Inflammatory macrophage treated with lipopolysaccharide for 1 hour (primary cell): ENCODE measurements at places on chromosomes 1 and 21.

DNA sequence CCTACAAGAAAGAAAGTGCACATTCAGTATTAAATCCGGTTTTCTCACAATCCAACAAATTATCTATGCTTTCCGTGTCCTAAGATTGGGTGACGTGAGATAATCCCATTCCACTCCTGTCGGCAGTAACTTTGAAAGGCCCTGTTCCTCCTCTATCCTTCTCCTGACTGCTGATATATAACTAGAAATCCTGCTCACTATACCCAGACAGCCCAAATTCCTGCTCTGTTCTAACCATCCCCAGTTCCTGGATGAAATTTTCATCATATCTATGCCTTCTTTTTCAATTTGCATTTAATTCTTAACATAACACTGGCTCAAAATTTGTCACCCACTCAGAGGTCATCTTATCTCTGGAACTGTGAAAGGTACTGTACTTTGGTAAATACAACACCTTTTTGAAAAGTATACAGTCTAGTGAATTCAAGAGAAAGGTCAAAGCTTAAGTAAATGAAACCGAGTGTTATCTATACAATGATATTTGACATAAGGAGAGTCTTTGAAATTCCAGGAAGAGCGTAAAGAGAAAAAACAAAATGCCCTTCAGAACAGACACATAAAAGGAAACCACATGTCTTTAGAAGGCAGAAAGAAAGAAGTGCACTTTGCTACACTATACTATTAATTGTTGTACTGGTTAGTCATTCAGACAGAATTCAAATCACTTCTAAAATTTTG lies 200.5 kb upstream of the NEGR1 start:
- no peak for DNase-seq

GRCh38 chr21:43994646-43995045 lies 17.5 kb upstream of the TRAPPC10 start:
- DNase-seq, result no peak

DNA sequence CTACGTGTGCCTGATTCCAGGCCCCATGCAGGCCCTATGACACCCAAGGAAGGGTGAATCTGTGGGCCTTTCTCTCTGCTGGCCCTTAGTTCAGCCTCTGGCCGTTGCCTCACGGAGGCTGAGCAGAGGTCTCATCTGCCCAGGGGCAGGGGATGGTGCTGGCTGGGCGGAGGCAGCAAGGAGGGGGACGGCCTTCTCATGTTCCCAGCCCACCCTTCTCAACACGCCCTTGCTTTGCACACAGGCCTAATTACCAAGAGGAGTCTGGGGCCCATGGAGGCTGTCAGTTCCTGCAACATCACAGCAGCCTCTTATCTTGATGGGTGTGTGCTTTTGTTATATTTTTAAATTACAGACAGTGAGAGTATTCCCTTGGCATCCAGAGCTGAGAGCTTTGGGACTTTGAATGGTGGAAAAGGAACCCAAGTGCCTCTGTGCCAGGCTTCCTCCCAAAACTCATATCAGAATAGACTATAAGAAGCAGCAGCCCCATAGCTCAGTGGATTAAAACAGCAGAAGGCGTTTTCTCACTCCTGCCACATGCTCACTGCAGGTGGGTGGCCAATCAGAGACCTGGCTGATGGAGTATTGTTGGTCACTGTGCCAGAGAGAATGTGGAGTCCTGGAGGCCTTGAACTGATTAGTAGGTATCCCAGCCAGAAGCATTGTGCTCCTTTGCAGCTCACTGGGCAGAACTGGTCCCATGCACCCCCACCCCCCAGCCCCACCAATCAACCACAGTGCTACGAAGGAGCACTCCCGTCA lies 164.9 kb downstream of the CAMTA1 start:
- no peak for DNase-seq

- peak; percentile 31 for DNase-seq
Observed at GRCh38 chr1:248786156-248786555, 30.6 kb upstream of the LYPD8 start.

- no peak for DNase-seq
Observed at GRCh38 chr1:45009956-45010854, 919 bp downstream of the HECTD3 start.

- DNase-seq, result no peak
Observed at GRCh38 chr1:212164095-212164872, 120.9 kb upstream of the PPP2R5A start.

DNA sequence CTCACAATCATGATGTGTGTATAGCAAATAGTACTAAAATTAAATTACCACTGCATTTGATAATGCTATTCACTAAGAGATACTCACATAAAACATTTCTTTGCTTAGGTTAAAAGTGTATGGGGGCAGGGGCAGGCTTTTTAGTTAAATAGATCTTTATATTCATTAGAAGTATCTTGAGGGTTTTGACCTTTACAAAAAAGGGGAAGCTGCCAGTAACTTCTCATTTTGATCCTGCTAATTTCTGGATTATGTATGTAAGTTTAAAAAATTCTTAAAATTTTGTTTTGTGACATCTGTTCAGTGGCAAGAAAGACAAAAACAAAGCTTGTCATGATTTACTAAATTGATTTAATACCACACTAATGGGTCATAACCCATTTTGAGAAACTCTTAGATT lies 45.8 kb upstream of the S1PR1 start:
- peak; percentile 16 for DNase-seq

DNA sequence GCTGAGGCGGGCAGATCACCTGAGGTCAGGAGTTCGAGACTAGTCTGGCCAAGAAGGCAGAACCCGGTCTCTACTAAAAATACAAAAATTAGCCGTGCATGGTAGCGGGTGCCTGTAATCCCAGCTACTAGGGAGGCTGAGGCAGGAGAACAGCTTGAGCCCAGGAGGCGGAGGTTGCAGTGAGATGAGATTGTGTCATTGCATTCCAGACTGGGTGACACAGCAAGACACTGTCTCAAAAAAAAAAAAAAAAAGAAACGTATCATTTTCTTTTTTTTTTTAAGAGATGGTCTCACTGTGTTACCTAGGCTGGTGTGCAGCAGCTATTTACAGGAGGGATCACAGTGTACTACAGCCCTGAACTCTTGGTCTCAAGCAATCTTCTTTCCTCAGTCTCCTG lies 47.3 kb downstream of the ITGB3BP start:
- DNase-seq, result no peak

- DNase-seq, result no peak
Observed at GRCh38 chr1:226598455-226598849, 49.9 kb downstream of the STUM start.

GRCh38 chr1:166237675-166238074 lies 70.9 kb upstream of the FAM78B start:
- DNase-seq, result no peak

- DNase-seq, result no peak
Observed at GRCh38 chr1:176745945-176746344, 283.0 kb downstream of the PAPPA2 start.

GRCh38 chr1:225842074-225842473 lies 32.1 kb downstream of the EPHX1 start:
- DNase-seq, result no peak

- DNase-seq, result no peak
Observed at GRCh38 chr21:34004974-34005373, 68.4 kb upstream of the MRPS6 start.

DNA sequence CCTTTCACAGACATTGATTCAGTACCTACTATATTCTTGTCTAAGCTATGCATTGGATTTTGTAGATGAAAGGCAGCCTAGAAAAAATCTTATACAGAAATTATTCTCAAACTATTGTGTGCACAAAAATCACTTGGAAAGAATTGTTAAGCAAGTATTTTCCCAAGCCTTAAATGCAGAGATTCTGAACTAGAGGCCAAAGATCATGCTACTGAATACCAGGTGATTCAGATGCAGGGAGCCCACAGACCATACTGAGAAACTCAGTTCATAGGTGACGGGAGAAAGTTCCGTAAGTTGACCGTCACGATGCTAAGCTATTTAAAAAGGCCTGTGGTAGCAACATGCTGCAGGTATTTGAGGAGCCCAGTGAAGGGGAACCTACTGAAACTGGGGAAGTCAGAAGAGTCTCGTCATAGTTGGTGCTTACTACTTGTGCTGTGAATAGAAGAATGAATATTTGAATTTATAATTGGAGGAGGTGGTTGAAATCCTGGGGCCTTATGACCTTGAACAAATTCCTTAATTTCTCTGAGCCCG lies 150.8 kb downstream of the NFIA start:
- no peak for DNase-seq

GRCh38 chr1:245337829-245338484 lies 183.2 kb downstream of the KIF26B start:
- DNase-seq, result no peak

- DNase-seq, result no peak
Observed at GRCh38 chr1:2969011-2969844, 52.0 kb upstream of the ACTRT2 start.

DNA sequence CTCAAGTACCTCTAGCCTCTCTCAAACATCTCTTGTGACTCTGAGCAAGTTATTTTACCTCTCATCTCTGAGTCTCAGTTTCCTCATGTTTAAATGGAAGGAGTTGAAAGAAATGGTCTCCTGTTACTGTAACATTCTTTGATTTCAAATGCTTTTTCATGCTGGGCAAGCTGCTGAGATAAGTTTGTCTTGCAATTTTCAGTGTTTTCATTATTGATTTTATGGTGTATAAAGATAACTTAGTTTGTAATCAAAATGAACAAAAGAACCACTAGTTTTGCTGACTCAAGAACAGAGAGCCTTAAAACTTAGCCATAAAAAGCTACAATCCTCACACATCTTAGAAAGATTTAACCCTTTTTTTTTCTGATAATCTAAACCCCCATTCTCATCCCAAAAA lies 4.5 kb downstream of the LIPI start:
- no peak for DNase-seq

- DNase-seq, result no peak
Observed at GRCh38 chr21:34792504-34793089, 123.8 kb downstream of the CLIC6 start.

- no peak for DNase-seq
Observed at GRCh38 chr1:23421753-23422240, 2.8 kb downstream of the TCEA3 start.

- DNase-seq, result no peak
Observed at GRCh38 chr1:221532071-221532773, 209.7 kb downstream of the DUSP10 start.

- no peak for DNase-seq
Observed at GRCh38 chr1:95058974-95059373, 13.8 kb downstream of the ALG14 start.

DNA sequence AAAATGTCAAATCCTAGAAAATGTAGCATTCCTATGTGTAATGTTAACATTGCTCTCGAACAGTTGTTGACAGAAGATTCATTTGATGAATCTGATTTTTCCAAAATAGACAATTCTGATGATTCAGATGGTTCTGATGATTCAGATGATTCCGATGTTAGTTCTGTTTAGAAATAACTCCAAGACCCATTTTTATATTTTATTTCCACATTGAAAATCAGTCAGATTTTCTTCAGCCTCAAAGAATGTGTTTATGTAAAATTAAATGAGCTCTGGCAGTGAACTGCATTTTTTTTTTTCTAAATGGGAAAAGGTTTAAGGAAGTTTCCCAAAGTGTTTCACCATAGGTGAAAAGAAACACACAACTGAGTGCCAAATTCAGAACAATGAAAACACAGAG lies 136.5 kb downstream of the TSEN15 start:
- no peak for DNase-seq

- DNase-seq, result no peak
Observed at GRCh38 chr1:236853921-236854604, 59.0 kb downstream of the MTR start.

DNA sequence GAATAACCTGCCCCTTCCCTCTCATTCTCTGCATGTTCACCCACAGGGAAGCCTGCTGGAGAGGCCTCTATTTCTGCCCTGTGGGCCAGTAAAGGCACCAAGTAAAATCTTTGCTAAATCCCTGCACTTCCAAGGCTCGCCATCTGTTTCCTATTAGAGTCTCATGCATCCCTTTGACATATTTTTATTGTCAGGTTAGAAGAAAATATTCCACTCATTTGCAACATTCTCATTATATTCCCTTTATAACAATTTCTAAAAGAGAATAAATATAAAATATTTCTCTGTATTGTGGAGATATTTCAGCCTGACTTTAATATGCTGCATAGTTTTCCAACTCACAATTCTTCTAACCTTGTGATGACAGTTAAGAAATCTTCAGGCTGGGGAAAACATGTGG lies 340.4 kb upstream of the VAMP3 start:
- no peak for DNase-seq

- DNase-seq, result peak; percentile 93
Observed at GRCh38 chr1:25140073-25140797, 92.1 kb downstream of the SYF2 start.

DNA sequence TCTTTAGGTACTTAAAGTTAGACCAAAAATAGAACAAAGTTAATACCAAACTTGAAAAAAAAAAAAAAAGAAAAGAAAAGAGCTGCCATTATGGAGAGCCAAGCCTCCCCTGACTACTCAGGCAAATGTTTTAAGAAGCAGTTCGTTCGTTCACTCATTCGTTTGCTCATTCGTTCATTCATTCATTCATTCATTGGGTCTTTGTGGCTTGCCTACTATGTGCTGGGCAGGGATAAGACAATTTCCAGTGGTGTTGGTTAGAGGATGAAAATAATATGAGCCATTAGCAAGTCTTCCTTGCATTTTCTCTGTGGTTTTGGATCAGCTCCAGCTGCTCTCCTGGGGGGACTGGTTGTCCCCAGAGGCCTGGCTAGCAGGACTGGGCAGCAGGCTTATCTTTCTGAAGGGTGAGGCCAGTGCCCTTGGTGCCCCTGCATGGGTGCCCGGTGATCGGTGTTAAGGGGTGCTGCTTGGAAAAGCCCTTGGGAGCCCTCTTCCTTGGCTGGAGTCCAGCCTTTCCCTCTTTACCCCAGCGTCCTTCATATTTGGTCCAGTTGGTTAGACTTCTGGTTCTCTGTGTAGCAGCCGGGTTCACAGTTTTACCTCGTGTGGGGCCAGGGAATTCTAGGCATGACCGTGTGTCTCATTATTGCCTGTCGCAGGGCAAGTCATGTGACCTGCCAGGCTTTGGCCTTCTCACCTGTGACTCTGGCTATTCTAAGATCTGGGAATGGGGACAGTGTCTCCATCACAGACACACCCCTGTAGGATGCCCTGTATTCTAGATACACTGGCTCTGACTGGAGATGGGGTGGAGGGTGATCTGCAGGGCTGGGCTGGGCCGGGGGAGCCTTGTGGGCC lies 32.8 kb downstream of the LHX4 start:
- no peak for DNase-seq

DNA sequence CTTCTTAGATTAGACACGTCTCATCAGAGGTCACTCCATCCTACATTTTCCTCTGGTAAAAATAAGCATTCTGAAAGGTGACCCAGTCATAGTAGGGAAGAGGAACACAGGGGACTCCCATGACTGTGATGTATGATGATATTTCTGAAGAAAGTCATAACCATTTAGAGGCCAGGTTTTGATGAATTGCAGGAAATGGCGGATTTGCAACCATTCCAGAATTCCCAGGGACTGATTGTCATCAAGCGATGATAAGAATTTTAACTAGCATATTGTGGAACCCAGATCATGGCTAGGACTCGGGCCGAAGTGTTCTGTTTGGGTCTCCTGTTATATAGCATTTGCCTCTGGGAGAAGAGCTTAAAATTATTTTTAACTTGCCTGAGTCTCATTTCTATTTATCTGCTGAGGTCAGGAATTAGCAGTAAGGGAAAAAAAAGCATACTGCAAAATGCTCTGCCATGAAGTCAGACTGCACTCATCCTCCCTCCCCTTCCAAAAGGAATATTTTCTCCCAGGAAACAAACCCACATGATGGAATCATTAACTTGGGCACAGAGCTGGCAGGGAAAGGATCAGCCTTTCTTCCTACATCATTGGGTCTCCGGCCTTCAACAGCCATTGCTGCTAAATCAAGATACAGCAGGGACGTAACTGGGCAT lies 286.7 kb downstream of the HLX start:
- DNase-seq, result no peak
